ENCODE measurements at places on chromosomes 1 and 21.

- no peak for DNase-seq
These were observed 255.9 kb downstream of the CACNA1E start for GRCh38 chr1:181739214-181739613.

GRCh38 chr1:202227997-202228401 lies 34.4 kb downstream of the LGR6 start:
- no peak for DNase-seq

DNA sequence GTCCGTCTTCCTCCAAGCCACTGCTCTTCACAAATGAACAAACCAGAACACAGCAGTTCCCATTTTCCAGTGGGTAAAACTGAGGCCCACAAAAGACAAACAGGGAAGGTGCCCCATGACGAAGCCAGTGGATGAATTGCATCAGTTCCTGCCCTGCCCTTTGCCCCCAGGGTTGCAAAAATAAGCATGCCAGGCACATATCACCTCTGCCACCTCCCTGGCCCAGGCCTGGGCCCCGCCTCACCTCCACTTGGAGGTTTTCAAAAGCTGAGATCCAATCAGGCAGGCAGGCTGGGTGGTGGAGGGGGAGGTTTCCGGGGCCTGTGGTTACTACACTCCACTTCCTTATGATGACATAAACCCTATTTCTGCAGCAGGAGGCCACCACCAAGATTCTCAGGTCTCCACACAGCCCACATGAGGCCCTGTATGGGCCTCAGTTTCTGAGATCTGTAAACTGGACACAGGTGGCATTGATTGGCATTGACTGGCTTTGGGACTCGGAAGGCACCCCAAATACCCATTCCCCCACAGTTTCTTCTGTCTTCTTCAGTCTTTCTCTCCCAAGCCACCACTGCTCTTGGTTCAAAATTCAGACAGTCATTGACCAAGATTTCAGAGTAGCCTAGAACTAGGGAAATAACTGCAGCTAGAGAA lies 4.1 kb downstream of the KIF21B start:
- no peak for DNase-seq

GRCh38 chr1:230301322-230301721 lies 124.8 kb downstream of the PGBD5 start:
- no peak for DNase-seq

DNA sequence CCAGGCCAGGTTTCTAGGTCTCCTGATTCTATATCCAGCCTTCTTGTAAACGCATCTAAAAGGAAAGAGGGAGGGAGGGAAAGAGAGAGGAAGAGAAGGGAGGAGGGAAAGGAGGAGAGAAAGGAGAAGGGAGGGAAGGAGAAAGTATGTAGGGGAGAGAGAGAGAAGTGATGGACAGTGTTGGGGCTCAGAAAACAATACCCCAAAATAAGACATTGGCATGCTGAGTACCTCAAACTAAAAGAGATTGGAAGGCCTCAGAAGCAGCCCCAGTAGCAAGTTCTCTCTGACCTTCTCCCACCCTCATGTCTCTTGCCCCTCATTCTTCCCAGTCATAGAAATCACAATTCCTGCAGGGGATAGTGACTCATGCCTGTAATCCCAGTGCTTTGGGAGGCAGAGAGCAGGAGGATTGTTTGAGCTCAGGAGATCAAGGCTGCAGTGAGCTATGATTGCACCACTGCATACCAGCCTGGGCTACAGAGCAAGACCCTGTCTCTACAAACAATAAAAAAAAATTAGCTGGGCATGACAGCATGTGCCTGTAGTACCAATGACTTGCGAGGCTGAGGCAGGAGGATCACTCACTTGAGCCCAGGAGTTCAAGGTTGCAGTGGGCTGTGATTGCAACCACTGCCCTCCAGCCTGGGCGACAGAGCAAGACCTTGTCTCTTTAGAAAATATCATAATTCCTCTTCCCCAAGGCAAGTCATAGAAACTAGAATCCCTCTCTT lies 51.2 kb downstream of the DNTTIP2 start:
- no peak for DNase-seq

DNA sequence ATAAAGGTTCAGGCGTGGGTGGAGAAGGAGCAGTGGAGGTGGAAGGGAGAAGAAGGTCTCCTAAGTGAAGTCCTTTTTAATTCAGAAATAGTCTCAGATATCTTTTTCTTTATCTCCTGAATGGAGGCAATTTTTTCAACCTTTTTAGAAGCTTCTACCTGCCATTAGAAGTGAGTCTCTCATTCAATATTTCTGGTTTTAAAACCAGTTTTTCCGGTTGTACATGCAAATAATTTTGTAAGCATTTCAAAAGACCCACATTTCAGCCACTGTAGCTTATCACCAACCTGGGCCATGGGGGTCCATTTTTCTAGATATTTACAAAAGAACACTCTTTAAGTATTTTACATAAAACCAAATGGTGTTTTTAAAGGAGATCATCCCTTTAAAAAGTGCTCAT lies 1280.2 kb downstream of the NCAM2 start:
- no peak for DNase-seq

DNA sequence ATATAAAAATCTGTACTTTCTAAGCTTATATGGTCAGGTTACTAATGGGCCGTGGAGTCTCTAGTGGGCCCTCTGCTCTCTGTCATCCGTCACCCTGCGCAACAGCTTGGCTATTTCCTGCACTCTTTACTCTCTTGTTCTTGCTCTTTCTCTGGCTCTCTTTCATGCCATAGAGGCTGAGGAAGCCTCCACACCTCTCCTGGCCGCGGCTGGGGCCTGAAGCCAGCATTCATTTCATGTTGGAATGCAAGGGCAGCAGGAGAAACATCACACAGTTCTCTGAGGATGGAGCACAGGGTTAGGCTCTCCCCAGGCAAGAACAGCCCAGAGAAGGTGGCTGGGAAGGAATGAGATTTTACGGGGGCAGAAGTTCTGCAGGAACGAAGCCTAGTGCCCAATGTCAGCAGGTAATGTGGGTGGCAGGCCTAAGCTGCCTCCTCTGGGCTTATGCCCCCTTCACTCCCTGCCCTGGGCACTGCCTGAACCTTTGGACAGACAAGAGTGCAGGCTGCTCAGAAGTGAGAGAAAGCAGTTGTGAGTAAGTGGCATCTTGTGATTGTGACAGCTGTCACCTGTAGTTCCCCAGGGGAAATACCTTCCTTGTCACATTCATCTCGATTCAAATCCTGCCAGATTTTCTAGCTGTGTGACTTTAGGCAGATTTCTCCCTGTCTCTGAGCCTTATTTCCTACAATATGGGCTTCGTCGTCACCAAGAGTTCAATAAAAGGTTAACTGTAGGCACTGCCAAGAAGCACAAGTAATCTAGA lies 3.6 kb upstream of the FHAD1 start:
- no peak for DNase-seq

DNA sequence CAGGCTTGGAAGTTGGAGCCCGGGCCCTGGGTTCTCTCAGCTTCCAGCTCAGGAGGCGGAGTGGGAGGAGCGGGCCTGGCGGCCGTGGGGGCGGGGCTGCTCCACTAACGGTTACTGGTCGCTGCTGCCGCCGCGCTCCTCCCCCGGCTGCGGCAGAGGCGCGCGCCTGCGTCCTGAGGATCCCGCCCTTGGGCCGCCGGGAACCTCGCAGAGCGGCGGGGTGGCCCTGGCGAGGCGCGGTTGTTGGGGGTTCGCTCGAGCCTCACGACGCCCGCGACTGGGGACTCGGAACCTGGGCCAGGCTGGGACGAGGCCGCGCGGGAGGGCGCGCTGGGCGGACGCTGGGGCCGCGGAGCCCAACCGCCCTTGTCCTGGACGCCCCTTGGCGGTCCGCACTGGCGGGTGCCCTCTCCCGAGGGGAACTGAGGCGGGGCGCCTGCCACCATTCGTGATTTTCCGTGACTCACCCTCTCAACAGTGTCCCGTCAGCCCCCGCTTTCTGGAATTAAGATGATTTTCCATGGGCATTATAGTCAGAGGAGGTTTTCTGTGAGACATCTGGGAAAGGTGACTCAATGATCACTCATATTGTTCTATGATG lies 34.1 kb downstream of the OR2G3 start:
- no peak for DNase-seq

GRCh38 chr1:109531826-109532364 lies 7.8 kb upstream of the GPR61 start:
- no peak for DNase-seq

GRCh38 chr1:230073371-230074035 lies 6.5 kb downstream of the GALNT2 start:
- DNase-seq, result no peak

DNA sequence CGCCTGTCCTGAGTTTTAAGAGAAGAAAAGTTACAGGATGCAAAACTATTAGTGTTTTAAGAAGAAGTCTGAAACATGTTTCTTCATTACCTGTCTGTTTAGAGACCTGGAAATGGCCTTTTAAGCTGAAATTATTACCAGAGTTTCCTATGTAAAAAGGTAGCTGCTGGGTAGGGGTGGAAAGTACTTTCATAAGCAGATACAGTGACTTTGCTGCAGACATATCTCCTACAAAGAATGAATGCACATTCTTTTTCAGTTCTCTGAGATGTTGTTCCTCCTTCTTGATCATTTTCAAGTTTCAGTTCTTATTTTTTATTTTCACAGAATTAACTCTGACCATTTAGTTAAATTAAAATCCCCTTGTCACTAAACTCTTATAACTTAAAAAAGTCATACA lies 1329.6 kb downstream of the KCNT2 start:
- no peak for DNase-seq

GRCh38 chr1:183630748-183631147 lies 4.8 kb downstream of the ARPC5 start:
- no peak for DNase-seq

DNA sequence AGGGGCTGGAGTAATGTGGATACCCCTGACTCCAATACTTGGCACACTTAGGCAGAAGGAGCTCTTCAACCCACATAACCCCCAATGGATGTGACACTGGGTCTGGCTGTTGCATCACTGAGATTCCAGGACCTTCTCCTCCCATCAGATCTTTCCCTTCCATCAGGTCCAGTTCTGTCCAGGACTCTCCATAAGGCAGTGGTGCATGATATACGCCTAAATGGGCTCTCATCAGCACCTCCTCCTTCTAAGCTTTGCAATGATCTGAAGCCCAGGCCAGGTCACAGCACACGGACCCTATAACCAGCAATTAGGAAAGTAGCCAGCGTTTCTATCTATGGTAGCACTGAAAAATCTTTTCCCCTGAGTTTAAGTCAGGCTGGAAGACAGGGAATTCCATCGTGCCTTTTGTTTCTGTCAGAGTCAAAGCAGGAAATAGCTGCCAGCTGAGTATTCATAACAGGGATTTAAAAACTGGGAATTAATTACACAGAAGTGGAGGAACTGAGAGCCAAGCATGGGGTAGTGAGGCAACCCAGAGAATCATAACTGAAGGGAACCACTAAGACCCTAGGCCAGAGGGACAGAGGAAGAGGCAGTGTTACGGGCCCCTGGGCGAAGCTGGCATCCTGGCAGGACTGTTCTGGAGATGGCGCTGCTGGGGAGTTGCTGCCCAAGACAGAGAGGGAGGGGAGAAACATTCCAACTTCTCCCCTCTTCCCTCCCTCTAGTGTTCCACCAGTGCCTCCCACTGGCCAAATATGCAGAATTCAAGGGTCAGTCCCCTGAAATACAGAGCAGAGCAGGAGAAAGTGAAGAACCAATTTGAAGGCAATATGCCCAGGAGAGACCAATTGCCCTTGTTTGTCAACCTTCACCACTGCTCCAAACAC lies 37.5 kb upstream of the HOOK1 start:
- no peak for DNase-seq

DNA sequence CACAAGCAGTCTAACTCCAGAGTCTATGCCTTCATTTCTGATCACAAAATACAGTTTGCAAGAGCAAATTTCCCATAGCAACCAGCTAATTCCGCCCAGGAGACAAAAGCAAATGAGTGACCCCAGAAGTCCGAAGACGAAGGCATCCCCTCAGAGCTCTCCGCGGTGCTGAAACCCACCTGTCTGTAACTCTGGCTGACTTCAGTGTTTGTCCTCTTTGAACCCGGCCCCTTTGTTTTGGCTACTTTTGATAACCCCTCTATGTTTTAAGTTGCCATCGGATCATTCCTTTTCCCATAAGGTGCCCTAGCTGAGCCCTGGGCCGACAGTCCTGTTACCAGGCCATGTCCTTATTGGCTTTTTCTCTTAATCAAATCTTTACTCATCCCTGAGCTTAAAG lies 515.8 kb downstream of the PTPRU start:
- no peak for DNase-seq

DNA sequence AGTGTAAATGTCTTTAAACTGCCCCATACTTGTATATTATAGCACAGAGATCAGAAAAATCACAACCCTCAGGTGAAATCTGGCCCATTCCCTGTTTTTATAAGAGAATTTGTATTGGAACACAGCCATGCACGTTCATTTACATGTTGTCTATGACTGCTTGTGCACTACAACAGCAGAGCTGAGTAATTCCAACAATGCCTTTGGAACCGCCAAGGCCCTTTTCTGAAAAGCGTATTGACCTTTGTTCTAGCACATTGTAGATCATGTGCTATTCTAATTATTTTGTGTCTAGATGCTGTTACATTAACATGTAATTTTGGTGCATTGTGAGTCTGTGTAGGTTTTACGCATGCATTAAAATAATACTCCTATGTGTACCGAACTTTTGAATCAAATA lies 339.6 kb downstream of the CHRM3 start:
- no peak for DNase-seq

GRCh38 chr1:161834967-161835550 lies 68.9 kb downstream of the ATF6 start:
- DNase-seq, result no peak

GRCh38 chr1:169595764-169596711 lies 9.8 kb upstream of the F5 start:
- no peak for DNase-seq

GRCh38 chr1:78358165-78358564 lies 132.6 kb upstream of the PTGFR start:
- DNase-seq, result no peak

DNA sequence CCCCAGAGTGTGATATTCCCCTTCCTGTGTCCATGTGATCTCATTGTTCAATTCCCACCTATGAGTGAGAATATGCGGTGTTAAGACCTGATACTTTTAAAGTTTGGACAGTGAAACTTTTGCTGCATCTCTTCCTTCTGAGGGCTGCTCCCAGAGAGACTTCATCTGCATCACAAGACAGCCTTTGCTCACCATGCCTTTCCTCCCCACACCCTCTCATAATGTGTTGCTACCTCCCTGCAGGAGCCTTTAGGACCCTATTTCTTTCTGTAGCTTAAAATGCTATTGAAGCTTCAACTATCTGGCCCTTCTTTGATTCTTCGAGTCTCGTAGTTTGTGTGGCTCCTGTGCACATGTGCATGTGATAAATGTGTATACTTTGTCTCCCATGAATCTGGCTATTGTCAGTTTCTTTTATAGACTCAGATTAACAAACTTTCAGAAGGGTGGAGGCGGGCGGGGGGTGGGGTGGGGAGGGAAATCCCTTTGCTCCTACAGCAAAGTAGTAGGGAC lies 23.7 kb downstream of the LEPR start:
- DNase-seq, result no peak

DNA sequence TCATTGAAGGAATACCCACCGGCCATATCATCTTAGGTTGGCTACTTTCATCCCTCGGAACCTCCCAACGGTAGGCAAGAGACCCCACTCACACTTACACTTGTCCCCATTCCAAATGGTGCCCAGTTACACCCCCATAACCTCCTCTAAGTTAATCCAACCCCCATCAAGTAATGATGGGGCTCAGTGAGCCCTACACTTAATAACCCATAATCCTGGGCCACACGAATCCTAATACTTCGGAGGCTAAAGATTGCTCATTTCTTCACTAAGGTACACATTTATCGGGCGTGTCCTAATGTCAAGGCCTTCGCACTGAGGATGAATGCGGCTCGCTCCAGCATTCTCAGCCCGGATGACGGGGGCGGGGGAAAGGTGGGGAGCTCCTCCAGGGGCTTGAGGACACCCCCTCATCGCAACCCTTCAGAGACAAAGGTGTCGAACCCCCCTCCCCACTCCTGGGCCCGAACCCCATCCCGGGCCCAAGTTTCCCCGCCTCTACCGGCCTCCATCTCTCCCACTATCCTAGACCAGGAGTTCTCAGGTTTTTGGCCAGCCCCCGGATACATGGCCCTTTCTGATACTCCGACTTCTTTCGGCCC lies 435 bp downstream of the ILF2 start:
- no peak for DNase-seq
